ENCODE measurements at places on chromosomes 4 and X.

- no peak for DNase-seq
Measured at GRCh38 chr4:110475881-110476818, at the start of gene ENPEP. TSS of gene ENPEP (plus strand) at chr4:110476155. CDS start at chr4:110476415, 260 bp downstream.

- DNase-seq: no peak
Measured at GRCh38 chr4:96063639-96064038, 223.7 kb downstream of the PDHA2 start.

GRCh38 chrX:119552508-119552907, 12.7 kb downstream of the STEEP1 start:
- no peak for DNase-seq

GRCh38 chrX:130025256-130025655, 42.8 kb downstream of the BCORL1 start:
- DNase-seq: no peak

GRCh38 chrX:66200855-66201795, 37.1 kb downstream of the HEPH start:
- peak; percentile 49 for DNase-seq

DNA sequence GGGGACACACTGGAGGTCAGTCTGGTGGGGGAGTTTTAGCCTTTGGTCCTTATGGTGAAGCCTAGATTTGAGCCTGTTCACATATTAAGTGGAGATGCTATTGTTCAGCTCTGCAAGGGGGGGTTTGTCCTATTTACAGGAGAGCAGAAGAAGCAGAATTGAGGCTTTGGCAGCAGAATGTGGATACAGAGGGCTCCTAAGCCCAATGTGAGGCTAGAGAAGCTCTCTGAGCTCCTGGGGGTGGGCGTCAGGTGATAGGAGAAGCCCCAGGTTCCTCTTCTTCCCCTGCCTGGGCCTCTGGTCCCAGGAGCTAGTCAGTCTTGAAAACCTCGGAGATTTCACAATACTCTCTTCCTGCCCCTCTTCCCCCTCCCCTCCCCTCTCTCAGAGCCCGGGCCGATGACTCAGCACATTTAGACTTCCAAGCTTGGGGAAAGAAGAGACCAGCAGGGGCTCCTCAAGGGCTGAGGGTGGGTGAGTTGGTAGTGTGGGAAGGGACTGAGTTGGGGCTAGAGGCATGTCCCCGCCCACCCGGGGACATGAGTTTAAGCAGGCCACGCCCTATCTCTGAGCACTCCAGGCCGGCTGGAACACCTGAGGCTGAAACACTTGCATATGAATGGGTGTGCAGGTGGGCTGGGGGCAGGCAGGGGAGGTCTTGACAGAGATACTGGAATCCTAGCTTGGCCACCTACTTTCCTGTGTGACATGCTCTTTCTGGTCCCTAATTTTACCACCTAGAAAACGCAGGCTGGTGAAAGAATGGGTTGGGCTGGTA, 3.4 kb downstream of the TFE3 start:
- DNase-seq: peak; percentile 70

- no peak for DNase-seq
Measured at GRCh38 chr4:52660643-52661042, 1.5 kb upstream of the USP46 start.

DNA sequence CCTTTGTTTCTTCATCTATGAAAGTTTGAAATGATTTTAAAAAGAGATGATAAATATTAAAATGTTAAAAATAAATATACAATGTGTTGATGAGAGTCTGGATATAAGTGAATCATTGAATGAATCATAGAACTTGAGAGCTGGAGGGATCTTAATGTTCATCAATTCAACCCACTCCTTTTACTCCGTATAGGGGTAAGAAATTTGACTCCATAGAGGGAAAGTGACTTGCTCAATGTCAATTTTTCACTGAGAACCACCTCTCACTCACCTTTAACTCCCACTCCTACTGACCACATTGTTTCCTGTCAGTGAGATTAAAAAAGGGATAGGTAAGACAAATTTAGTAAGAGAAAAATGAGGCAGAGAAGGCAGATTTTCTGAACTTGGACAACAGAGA, 557.2 kb upstream of the GRIA3 start:
- no peak for DNase-seq

- no peak for DNase-seq
Measured at GRCh38 chr4:178599521-178599920, 1157.3 kb upstream of the AGA start.

GRCh38 chr4:118825799-118826198, 10.1 kb downstream of the SEC24D start:
- DNase-seq: no peak

GRCh38 chr4:183263787-183264386, 56.2 kb downstream of the CLDN22 start:
- no peak for DNase-seq

GRCh38 chrX:3811331-3812311, 98.2 kb upstream of the PRKX start:
- peak; percentile 41 for DNase-seq

GRCh38 chrX:2578864-2579263, 78.1 kb upstream of the DHRSX start:
- no peak for DNase-seq

GRCh38 chrX:115898382-115899001, 272.1 kb upstream of the AGTR2 start:
- peak; percentile 19 for DNase-seq

- no peak for DNase-seq
Measured at GRCh38 chrX:11591723-11592346, 73.9 kb downstream of the ARHGAP6 start.

GRCh38 chr4:13524504-13525243, 19.6 kb downstream of the NKX3-2 start:
- DNase-seq: no peak

GRCh38 chr4:3107691-3108121, 33.2 kb downstream of the HTT start:
- peak; percentile 15 for DNase-seq

GRCh38 chr4:123305736-123306135, 90.9 kb upstream of the SPRY1 start:
- peak; percentile 61 for DNase-seq

DNA sequence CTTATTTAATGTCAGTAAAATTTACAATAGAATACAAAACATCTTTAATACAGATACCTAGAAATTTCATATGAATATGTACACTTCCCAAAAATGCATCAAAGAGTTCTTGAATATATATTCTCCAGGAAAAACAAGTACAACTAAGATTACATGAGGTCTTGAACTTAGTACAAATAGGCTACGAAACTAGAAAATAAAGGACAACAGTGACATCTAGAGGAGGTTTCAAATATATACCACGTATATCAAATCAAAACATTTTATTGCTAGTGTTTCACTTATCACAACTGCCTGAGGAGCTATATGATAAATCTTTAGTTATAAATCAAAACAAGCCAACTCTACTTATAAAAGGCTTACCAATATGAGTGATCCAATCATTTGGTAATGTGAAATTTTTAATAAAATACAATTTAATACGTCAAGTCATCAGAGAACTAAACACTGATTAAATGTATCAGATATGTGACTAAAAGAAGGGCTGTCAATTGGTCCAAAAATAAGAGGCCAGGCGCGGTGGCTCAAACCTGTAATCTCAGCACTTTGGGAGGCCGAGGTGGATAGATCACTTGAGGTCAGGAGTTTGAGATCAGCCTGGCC, 36.6 kb downstream of the ANAPC10 start:
- peak; percentile 65 for DNase-seq

- peak; percentile 66 for DNase-seq
Measured at GRCh38 chrX:54358424-54359211, 772 bp upstream of the WNK3 start.

GRCh38 chr4:151744614-151745013, 16.2 kb downstream of the GATB start:
- no peak for DNase-seq

DNA sequence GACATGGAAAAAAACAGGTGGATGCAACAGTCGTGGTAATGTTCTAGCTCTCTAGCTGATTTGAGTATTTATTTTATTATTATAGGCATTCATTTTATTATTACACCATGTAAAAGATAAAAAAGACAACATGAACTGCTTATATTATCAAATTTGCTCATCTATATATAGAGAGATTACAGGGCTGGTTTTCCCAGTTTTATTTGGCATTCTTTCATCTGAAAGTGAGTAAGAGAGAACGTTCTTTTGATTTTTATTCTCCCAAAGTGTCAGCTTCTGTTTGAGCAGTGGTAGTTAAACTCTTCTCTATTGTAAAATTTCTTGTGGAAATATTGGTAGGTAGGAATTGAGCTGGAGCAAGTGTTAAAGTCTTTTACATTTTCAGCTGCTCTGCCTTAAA, 179.9 kb downstream of the SOWAHB start:
- no peak for DNase-seq

DNA sequence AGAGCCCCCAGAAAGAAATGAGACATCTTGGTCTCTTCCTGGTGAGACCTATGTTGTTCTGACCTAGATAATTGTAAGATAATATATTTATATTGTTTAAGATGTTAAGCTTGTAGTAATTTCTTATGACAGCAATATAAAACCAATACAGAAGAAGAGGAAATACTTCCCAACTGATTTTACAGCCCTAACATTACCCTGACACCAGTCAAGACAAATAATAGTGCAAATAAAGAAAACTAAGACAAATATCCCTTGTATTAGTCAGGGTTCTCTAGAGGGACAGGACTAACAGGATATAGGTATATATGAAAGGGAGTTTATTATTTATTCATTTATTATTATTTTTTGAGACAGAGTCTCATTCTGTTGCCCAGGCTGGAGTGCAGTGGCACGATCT, 18.7 kb downstream of the TCEAL8 start:
- no peak for DNase-seq

DNA sequence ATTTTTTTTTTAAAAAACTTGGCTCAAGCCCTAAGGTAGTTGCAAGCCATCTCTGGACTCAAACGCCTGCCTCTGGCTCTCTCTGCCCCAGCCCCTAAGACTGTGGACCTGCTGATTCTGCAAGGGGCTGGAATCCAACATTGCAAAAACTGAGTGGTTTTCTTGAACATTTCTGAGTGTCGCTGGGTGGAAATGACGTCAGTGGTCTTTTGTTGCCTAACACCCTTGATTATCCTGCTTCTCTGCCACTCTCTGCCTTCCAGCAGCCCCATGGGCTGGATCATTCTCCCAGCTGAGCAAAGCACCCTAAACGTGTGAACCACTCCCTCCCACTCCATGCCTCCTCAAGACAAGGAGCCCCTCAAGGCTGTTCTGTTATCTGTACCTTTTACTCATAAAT, 16.6 kb downstream of the BST1 start:
- no peak for DNase-seq

DNA sequence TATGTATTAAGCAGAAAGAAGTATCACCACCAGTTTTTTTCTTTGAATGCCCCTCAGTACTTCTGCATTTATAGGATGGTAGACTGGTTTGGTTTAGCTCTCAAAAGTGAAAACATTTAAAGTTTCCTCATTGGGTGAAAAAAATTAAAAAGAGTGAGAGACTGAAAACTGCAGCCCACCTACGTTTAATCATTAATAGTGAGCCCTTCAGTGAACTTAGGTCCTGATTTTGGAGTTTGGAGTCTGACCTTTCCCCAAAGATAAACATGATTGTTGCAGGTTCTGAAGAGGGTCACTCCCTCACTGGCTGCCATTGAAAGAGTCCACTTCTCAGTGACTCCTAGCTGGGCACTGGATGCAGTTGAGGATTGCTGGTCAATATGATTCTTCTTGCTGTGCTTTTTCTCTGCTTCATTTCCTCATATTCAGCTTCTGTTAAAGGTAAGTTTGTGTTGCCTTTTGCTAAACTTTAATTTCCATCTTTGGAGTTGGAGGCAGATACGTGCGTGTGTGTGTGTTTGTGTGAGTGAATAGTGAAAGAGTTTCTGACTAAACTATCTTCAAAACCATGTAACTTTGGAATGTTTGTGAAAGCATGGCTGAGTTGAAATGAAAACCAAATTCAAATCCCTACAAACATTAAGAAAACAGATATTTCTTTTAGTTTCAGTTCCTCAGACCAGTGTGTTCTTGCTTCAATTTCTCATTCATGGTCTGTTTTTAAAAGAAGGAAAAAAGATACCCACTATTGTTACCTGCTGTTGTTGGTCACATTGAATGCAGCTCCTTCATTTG, at the start of gene MTTP:
Gene MTTP (plus strand): TSS at position 295 of the 795 bp plus-strand sequence. CDS start 86 bp downstream, at position 381.
- DNase-seq: no peak

DNA sequence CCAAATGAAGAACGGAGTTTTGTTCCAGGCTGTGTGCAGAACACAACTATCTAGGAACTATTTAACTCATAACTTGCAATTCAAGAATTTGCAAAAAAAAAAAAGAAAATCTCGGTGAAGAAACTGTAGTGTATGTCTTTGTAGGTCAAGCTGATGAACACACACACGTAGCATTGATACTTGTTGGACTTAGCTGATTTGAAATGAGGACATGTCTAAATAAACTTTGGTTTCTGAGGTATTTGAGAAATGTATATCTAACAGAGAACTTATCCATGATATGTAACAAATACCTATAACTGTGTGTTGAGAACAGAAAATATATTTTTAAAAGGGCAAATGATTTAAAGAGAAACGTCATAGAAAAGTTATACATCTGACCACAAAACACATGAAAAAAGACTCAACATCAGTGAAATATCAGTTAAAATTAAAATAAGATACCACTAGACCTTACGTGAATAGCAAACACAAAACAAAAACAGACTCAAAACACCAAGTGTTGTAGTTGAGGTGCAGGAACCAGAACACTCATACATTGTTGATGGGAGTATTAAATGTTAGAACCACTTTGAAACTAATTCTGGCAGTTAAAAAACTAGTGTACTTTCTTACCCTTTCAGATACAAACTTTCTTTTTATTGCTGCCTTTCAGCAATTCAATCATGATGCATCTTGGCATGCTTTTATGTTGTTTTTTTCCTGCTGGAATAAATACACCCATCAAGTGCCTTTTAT, 1535.8 kb upstream of the PCDH10 start:
- DNase-seq: no peak
